ENCODE measurements at places on chromosomes 3 and 15.

DNA sequence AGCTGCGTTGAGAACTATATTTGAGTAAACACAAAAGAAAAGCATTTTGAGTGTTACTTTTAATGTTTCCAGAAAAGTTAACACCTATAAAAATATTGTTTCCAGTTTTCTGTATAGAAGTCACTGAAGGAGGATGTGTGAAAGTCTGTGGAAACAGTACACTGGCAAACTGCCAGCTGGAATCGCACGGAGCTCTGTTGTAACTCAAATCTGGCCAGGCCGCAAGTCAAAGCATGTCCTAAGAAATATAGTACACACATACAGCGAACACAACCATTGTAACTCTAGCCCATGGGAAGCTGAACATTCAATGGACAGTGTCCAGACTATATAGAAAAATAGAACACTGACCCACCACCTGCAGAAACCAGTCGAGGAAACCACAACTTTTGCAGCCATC, 657.2 kb downstream of the FHIT start:
- no peaks in the 10 kb centered on the region for H3K27me3 ChIP-seq
- DNase-seq: no peak
- no peaks in the 10 kb centered on the region for H3K4me1 ChIP-seq
- H3K36me3 ChIP-seq: no peaks in the 10 kb centered on the region
- H3K27ac ChIP-seq: no peak overlapping the region
- H3K4me3 ChIP-seq: no peak overlapping the region

DNA sequence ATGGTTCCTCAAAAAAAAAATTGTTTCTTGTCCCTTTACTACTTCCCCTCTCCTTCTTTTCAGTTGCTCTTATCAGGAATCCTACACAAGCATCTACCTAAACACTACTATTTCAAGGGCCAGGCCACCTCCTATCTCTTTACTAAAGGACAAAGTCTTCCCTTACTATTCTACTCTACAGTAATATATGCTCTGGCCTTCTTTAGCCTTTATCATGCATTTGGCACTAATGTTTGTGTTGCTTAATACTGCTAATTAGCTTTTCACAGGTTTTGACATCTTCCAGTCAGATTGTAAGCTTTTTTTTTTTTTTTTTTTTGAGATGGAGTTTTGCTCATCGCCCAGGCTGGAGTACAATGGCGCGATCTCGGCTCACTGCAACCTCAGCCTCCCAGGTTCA, 5.3 kb downstream of the CEP19 start:
- H3K4me1 ChIP-seq: peaks cover 12% of the 10 kb centered on the region
- no peak overlapping the region for H3K4me3 ChIP-seq
- H3K27ac ChIP-seq: no peak overlapping the region
- H3K27me3 ChIP-seq: no peaks in the 10 kb centered on the region
- H3K36me3 ChIP-seq: peaks cover 3% of the 10 kb centered on the region

DNA sequence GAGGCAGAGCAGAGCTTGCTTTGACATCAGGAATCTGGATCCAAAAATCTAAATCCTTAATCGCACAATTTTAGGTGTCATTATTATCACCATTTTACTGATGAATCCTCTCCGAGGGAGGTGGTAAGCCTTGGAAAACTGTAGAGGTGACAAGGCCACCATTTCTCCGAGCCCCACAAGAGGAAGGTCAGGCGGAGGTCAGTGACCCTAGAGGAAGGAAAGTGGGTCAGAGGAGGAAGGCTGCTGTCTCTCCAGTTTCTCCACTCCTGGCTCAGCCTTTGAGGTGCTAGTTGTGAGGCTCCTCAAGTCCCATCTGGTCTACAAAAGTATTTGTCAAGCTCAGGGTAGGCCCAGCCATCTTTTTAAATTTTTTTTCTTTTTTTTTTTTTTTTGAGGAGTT, 3.2 kb downstream of the DVL3 start:
- no peak overlapping the region for H3K4me3 ChIP-seq
- H3K27ac ChIP-seq: no peak overlapping the region
- H3K36me3 ChIP-seq: peaks cover 3% of the 10 kb centered on the region

DNA sequence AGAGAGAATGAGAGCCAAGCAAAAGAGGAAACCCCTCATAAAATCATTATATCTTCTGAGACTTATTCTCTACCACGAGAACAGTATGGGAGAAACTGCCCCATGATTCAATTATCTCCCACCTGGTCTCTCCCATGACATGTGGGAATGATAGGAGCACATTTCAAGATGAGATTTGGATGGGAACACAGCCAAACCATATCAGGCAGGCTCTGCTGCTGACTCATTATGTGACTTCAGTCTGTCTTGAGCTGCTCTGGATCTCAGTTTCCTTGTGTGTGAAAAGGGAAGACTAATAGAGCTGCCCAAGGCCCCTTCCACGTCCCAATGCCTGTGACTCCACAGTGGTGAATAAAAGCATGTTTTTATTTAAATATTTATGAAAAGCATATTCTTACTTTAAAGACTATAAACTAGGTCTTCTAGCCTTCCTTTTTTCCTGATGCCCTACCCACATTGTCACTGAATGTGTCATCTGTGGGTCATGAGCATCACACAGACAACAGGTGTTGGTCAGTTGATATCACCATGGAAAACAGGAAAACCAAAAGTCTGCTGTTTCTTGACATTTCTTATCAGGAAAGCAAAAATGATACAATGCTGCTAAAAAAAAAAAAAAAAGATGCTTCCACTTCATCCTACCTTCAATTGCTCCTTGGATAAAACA, 96.0 kb upstream of the PPP2R3A start:
- H3K27me3 ChIP-seq: no peaks in the 10 kb centered on the region
- H3K36me3 ChIP-seq: no peaks in the 10 kb centered on the region
- no peak overlapping the region for H3K27ac ChIP-seq
- no peaks in the 10 kb centered on the region for H3K4me1 ChIP-seq
- no peak for DNase-seq

DNA sequence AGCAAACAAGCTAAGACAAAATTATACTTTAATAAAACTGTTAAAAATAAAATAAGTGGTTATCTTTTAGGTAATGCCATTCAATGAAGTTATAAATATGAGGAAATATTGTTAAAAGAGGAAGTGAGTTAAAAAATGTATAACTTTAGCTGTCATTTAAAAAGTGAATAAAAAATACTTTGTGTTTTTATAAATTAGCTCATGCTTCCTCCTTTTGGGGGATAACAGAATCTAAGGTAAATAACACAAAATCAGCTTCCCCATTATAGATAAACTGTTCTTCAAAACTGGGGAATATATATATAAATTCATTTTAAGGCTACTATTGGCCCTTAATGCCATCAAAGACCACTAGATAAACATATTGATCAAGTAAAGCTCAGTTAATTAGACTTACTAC, 113.7 kb upstream of the AADACL2 start:
- no peaks in the 10 kb centered on the region for H3K27me3 ChIP-seq
- no peak overlapping the region for H3K4me3 ChIP-seq
- H3K36me3 ChIP-seq: no peaks in the 10 kb centered on the region

DNA sequence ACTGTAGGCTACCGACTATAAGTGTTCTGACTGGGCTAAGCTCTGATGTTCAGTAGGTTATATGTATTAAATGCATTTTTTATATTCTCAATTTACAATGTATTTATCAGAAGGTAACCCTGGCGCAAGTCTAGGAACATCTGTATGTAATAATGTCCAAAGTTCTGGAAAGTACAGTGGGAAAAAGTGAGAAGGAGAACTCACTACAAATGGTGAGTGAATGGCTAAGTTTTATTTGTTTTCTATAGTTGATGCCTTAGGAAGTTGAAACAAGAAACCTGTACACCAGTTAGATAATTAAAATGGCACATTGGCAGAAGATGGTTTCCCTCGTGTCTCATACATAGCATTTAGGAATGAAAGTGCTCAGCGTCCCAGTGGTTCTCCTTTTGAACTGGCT, 333.4 kb upstream of the THRB start:
- H3K4me1 ChIP-seq: no peaks in the 10 kb centered on the region
- no peak overlapping the region for H3K4me3 ChIP-seq
- no peak overlapping the region for H3K27ac ChIP-seq
- H3K36me3 ChIP-seq: no peaks in the 10 kb centered on the region

DNA sequence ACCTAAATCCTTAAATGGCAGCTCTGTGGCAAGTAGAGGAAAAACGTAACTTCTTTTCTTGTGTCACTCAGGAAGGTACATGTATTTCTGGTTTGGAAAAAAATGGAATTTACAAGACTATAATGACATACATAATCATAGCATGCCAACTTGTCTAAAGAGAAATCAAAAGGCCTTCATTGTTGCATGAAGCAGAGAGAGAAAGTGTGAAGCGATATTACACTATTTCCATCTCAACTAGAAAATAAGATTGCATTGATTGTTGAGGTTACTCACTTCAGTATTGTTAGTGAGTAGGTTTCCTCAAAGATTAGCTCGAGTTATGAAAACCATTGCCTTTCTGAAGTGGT, 67.2 kb upstream of the GCSAM start:
- peaks cover 2% of the 10 kb centered on the region for H3K27me3 ChIP-seq
- H3K4me3 ChIP-seq: no peak overlapping the region
- no peaks in the 10 kb centered on the region for H3K4me1 ChIP-seq
- no peaks in the 10 kb centered on the region for H3K36me3 ChIP-seq
- no peak for DNase-seq

DNA sequence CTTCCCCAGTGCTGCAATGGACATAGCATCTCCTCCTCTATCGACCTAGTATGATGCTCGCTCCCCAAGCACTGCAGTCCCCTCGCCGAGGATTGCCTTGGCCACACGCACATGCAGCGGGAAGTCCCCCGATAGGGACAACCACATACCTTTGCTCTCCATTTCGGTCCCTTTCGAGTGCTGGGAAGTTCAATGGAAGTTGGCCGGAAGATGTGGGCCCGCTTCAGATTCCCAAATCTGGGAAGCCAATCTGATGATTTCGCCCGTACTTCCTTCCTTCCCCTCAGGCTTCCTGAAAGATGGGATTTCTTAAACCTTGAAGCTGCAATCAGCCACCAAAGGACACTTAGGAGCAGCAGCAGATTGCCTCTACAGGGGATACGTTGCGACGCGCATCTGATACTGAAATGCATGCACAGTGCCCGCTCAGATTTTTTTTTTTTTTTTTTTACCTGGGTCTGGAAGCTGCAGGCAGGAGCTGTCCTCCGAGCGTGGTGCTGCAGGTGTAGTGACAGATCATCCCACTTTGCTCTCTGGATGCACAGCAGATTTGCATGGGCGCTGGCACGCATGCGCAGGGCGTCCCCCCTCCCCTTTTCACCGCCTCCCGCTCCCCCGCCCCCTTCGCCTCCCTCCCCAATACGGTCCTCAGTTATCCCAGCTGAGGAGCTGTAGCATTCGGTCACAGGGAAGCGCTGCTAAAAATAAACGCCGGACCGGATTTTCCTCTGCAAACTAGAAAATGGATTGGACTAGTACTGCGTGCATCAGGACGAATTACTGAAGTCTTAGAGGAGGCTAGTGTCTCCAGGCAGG, at the start of gene FGF12:
Gene FGF12 (minus strand): TSS at position 510 of the 816 bp plus-strand sequence.
- peaks cover 4% of the 10 kb centered on the region for H3K27me3 ChIP-seq
- no peak within 1 kb of the TSS for H3K27ac ChIP-seq
- H3K4me1 ChIP-seq: no peaks in the 10 kb centered on the region
- no peak within 1 kb of the TSS for H3K4me3 ChIP-seq
- no peaks in the 10 kb centered on the region for H3K36me3 ChIP-seq

DNA sequence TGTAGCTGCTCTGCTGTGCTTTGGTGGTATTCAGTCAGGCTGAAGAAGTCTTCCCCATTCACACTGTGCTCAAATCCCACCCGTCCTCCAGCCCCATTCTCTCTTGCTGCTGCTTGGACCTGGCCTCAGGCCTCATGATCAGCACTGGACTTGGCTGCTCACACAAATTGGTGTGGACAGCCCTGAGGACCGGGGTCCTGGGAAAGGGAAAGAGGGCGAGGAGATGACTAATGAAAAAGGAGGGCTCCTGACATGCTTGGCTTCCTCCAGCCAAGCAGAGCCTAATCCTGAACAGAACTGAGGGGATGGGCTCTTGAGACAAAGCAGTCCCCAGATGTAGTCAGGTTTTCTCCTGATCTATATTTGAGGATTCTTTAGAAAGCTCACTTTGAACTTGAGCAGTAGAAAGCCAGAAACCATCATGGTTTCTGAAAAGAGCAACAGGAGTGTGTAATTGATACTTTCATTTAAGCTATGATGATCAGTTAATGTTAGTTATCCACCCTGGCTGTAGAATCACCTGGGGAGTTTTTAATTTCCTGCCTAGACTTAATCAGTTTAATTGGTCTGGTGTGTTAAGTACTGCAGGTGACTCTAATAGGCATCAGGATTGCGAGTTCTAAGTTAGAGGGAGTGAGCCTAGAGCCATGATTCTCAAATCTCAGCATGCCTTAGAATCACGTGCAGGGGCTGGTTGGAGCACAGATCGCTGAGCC, 79.4 kb upstream of the THBS1 start:
- no peak overlapping the region for H3K27ac ChIP-seq
- H3K4me1 ChIP-seq: no peaks in the 10 kb centered on the region
- no peak for DNase-seq
- H3K4me3 ChIP-seq: no peak overlapping the region

GRCh38 chr3:9130345-9131305, 118.8 kb downstream of the SRGAP3 start:
- no peak overlapping the region for H3K27ac ChIP-seq
- no peak overlapping the region for H3K4me3 ChIP-seq
- no peaks in the 10 kb centered on the region for H3K36me3 ChIP-seq
- DNase-seq: no peak
- H3K27me3 ChIP-seq: no peaks in the 10 kb centered on the region
- no peaks in the 10 kb centered on the region for H3K4me1 ChIP-seq

DNA sequence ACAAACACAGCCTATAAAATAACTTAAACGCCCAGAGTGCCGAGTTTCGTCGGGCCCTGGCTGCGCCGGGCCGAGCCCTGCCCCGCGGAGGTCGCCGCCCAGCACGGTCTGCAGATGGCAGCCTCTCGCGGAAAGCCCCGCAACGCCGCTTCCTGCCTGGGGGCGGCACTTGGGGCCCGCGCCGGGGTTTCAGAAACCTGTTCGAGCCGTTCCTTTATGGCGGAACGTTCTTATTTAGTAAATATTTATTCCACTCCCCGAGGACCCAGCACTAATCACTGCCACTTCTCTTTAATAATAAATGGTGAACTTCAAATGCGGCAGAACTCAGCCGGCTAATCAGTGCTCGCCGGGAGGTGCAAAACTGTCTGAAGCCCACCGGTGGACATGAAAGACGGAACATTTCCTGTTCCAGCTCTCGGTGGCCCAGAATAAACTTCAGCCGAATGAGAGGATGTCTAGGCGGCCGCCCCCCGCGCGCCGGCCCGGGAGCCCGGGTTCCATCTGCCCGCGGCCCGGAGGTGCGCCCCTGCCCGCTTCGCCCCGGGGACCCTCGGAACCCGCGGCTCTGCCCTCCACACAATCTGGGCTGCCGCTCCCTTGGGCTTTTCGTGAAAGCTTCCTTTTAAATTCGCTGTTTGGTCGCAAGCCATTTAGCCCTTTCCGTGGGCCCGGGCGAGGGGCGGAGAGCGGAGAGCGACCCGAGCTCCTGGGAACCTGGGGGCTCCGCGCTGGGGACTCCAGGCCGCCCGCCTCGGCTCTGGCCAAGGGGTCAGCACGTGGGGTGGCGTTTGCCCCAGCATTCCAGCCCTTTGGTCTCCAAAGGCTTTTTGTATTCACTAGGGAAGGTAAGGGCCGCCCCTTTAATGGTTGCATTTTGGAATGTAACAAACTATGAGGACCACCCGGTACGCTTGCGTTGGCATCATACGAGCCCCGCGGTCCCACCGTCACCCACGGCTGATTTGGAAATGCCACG, 110.8 kb upstream of the ATP11B start:
- peaks cover 32% of the 10 kb centered on the region for H3K27me3 ChIP-seq
- H3K36me3 ChIP-seq: no peaks in the 10 kb centered on the region
- H3K27ac ChIP-seq: no peak overlapping the region
- H3K4me1 ChIP-seq: peaks cover 16% of the 10 kb centered on the region
